ENCODE measurements at places on chromosomes 2 and 18.
A peak's percentile ranks its signal among the peaks of the same experiment; 100 is the strongest.

DNA sequence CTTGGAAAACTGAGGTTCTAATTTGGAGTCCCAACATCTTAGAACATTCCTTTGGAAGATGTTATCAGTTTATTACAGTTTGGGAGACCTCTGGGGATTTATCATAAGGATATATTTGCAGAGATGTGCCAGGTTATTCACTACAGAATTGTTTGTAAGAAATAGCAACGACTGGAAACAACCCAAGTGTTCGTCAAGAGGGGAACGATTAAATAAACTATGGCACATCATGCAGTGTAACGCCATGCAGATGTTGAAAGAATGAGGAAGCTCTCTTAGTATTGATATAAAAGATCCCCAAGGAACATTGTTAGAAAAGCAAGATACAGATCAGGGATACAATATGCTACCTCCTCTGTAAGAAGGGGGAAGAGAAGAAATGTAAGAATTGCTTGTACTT is 210.6 kb downstream of the TMEM247 start:
- peak; percentile 62 for DNase-seq

- DNase-seq = no peak
Observed at GRCh38 chr2:174342686-174343342, 8.1 kb downstream of the SP9 start.

GRCh38 chr2:237434866-237435311 is 20.9 kb upstream of the COL6A3 start:
- peak; percentile 89 for DNase-seq

GRCh38 chr2:130825231-130825965 is 11.3 kb upstream of the ARHGEF4 start:
- DNase-seq = no peak

GRCh38 chr18:24924066-24924716 is 427.8 kb downstream of the ZNF521 start:
- DNase-seq = no peak

- peak; percentile 96 for DNase-seq
Observed at GRCh38 chr2:67516899-67517530, 119.9 kb downstream of the ETAA1 start.

DNA sequence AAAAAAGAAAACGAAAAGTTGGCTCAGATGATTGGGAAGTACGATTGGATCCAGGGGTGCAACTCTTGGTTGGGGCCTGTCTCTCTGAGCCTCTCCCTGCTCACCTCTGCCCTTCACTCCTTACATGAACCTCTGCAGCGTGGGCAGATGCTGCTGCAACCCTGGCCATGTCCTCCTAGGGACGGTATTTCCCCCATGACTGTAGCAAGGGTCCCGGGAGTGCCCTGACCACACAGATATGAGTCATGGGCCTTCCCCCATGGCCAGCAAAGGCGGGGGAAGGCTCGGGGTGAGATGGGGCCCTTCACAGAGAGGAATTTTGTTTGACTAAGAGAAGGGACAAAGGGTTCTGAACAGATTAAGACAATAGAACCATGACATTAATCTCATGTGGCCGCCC is 129.0 kb downstream of the NCK2 start:
- peak; percentile 72 for DNase-seq

DNA sequence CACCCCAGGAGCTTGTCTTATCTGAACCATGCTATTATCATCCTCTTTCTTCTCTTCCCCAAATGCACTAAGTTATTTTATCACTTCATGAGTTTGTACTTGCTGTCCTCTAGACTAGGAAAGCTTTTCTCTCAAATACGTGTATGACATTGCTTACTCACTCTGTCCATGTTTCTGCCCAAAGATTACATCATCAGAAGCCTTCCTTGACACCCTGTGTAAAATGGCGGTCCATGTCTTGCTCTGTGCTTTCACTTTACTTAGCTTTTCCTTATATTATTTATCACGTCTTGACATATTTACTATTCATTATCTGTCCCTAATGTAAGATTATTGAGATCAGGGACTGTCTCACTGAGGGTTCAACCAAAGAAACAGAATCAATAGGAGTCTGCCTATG is 196.1 kb upstream of the ZEB2 start:
- DNase-seq = no peak

- peak; percentile 65 for DNase-seq
Observed at GRCh38 chr2:241564596-241565410, 6.3 kb downstream of the BOK start.

- DNase-seq = no peak
Observed at GRCh38 chr18:30406728-30407127, 635.8 kb downstream of the DSC3 start.

GRCh38 chr18:11695736-11696135 is 6.7 kb downstream of the GNAL start:
- no peak for DNase-seq

- DNase-seq = no peak
Observed at GRCh38 chr18:52190195-52190594, 149.8 kb upstream of the DCC start.

DNA sequence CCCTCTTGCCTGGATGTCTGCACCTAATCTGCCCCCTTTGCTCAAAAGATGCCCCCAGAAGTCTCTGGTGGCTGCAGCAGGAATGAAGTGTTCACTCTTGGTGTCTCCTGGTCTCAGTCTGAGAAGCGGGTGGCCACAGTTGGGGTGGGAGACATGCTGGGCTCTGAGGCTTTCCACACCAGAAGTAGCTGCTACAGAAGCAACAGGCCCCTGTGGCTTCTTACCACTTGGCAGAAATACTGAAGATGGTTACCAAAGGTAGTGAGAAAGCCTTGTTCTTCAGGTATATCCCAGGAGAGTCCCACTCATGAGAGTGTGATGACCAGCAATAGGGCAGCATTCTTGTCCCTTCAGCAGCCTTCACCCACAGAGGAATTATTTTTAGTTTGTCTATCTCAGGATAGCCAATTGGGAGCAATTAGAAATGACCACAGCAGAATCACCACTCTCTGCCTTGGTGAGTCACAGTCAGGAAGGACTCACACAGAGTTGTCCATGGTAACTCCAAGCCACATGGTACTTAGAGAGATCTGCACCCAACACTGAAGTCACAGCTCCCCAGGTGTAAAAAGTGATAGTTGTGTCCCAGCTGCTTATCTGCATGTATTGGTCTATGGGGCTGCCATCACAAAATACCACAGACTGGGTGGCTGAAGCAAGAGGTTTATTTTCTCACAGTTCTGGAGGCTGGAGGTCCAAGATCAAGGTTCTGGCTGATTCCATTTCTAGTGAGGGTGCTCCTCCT is 169.8 kb upstream of the ID2 start:
- no peak for DNase-seq

DNA sequence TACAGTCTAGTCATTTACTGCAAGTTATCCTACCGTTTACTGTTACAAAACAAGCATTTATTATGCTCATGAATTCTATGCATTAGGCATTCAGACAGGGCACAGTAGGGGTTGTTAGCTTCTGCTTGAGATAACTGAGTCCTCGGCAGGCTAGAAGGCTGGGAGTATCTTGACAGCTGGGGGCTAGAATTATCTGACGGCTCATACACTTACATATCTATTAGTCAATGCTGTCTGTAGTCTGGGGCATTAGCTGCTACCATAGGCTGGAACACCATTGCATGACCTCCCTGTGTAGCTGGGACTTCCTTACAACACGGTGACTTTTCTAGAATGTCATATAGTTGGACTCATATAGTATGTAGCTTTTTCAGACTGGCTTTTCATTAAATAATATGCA is 61.9 kb upstream of the ALK start:
- DNase-seq = no peak

GRCh38 chr18:44198612-44199284 is 481.9 kb upstream of the SETBP1 start:
- DNase-seq = no peak

GRCh38 chr2:41187376-41188122 is 735.7 kb upstream of the SLC8A1 start:
- peak; percentile 1 for DNase-seq

DNA sequence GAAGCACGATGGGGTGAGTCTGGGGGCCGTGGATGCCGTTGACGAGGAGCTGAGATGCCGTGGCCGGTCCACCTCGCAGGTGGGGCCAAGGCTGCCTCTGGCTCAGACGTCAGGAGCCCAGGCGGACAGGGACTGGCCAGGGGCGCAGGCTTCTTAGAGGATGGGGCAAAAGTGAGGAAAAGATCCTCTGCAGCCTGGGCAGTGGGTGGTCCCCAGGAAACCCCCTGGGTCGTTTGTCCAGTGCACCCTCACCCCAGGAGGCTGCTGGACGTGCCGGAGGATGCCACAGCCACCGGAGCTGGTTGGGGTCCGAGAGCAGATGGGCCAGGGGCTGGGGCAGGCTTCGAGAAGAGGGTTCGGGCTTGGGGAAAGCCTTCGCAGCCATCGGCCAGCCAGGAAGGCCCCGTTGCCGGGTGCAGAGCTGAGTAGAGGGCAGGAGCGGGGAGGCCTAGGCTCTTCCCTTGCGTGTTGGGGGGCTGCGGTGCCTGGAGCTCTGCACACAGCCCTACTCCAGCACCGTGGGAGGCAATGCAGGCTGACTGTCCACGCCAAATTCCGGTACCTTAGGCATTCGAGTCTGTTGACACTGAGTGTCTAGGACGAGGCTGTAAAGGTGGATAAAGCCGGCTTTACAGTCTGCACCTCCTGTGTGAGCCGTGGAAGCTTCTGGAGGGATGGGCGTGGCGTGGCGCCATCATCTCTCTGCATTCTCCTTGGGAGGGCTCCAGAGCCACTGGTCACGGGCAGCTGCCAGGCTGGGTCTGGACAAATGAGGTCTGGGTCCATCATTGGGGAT is 18.8 kb downstream of the GPC1 start:
- no peak for DNase-seq

DNA sequence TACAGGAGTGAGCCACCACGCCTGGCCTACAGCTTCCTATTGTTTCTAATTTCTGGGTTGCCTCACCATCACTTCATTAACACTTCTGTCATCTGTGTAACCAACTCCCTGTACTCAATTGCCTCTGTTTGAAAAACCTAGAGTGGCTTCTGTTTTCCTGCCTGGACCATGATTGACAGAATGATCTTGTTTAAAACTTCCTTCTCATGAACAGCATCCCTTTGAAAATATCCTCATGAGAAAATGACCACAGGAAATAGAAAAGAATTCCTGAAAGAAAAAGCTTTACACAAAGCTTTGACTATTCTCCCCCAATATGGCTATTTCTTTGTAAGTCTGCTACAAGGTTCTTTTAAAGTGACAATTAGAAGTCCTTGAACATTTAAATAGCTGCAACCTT is 672.3 kb downstream of the ARHGAP15 start:
- no peak for DNase-seq

- no peak for DNase-seq
Observed at GRCh38 chr2:120451334-120451733, 105.4 kb downstream of the INHBB start.

DNA sequence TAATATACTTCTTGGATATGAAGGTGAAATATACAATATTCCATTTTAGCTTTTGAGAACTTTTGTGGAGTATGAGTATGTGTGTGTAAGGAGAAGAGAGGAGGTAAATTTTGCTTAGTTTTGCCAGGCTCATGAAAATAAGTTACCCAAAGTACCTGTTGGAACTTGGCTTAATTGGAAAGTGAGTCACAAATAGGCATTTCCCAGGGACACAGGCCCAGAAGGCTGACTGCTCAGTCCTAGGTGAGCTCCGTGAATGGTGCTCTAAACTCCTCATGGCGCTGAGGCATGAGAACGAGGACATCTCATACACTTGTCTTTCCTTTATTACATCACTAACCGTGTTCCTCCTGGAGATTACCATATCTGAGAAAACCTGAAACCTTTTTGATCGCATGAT is 148.5 kb upstream of the RAB12 start:
- no peak for DNase-seq

GRCh38 chr2:159555651-159556392 is 60.5 kb downstream of the BAZ2B start:
- peak; percentile 19 for DNase-seq

DNA sequence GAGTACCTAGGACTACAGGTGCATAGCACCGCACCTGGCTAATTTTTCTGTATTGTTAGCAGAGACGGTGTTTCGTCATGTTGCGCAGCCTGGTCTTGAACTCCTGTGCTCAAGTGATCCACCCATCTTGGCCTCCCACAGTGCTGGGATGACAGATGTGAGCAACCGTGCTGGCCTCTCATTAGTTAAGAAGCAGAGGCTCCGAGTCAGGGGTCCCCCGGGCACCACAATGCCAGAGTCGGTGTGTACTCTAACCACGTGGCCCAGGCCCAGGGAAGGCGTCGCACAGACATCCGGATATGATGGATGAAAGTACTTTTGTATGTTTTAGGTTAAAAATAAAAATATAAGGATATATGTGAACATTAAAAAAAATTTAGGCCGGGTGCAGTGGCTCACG is 28.3 kb upstream of the HPCAL1 start:
- no peak for DNase-seq

DNA sequence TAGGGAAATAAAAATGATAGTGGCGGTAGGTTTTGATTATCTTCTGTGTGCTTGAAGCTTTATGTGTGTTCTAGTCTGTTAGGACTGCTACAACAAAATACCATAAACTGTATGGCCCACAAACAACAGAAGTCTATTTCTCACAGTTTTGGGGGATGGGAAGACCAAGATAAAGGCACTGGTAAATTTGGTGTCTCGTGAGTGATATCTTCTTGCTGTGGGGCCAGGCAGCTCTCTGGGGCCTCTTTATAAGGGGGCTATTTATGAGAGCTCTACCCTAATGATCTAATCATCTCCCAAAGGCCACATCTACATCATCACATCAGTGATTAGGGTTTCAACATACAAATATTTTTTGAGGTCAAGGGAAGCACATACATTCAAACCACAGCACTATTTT is 86.8 kb upstream of the SPHKAP start:
- no peak for DNase-seq

DNA sequence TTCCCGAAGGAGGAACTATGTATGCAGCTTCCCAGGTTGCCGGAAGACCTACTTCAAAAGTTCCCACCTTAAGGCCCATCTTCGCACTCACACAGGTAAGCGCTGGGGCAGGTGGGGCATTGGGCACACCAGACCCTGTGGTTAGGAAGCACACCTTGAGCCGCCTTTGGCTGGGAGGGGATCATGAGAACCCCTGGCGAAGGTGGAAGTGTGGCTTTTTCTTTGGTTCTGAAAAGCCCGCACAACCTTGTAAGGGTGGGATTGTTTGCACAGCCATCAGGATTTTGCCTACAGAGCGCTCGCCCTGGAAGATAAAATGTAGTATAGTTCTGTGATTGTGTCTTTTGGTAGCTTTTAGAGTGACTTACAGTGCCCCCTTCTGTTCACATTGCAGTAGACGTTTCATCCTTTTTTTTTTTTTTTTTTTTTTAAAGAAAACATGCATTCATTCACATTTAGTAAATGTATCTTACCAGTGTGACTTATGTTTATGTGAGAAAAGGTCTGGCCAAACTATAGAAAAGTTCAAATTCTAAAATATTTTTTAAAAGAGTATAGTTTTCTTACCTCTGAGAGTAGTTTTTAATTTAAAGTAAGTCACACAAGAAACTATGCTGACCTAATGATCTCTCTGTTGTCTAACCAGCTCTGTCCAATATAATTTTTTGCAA is 5.3 kb downstream of the KLF11 start:
- DNase-seq = peak; percentile 68

- no peak for DNase-seq
Observed at GRCh38 chr2:96163768-96164429, 18.7 kb upstream of the DUSP2 start.

- DNase-seq = peak; percentile 36
Observed at GRCh38 chr2:30026091-30027055, 105.0 kb upstream of the ALK start.

All from fibroblast of villous mesenchyme (primary cell).